Neural crest cell (in vitro differentiated cells): ENCODE measurements at places on chromosomes 13 and 19.

DNA sequence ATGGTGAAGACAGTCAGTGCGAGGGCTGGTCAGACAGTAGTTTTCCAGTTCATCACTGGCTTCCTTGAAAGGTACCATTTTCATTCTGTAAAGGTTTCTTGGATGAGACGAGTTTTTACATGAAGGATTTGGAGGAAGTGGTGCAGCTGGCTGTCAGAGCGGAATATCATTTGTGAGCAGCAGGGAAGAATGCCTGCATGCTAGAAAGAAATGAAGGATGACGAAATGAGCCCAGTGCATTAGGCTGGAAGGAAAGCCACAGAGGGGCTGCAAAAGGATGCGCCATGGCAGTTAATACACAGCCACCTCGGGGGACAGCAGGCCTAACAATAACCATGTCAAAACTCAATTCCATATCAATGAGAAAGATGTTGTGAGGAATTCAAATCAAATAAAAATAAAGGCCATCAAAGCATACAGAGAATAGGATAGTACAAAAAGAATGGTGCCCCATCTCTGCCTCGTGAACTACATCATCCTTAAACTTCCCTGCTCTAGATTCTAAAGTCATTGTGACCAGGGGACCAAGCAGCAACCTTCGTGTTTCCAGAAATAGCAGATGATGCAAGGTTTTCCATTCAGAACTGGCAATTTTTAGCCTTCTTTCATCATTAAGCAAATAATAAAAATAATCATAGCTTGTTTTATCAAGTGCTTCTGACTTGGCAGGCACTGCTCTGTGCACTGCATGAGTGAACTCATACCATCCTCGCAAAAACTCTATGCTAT, 504.2 kb downstream of the RFC3 start:
- DNase-seq = no peak

DNA sequence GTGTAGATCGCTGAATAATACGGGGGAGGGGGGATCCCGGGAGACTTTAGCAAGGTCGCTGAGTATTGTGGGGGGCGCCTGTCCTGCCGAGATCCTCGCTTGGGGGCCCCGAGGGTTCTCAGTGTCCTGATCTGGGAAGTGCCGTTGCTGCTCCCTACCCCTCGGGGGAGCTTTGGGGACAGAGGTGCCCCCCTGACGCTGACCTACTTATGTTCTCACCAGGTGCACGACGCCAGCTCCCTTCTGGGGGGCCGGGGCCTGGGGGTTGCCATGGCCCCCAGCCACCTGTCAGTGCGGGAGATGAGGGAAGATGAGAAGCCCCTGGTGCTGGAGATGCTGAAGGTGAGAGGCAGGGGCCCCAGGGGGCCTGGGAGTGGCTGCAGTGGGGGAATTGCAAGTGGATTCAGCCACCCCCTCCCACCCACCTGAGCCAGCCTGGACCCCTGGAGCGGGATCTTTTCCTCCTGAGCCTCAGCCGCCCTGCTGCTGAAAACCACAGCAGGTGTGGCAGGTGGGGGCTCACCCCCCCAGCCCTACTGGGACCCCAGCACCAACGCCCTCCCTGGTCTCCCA, 537 bp downstream of the NAT14 start:
- no peak for DNase-seq

- no peak for DNase-seq
Observed at GRCh38 chr13:113552786-113553434, 31.6 kb upstream of the TFDP1 start.

DNA sequence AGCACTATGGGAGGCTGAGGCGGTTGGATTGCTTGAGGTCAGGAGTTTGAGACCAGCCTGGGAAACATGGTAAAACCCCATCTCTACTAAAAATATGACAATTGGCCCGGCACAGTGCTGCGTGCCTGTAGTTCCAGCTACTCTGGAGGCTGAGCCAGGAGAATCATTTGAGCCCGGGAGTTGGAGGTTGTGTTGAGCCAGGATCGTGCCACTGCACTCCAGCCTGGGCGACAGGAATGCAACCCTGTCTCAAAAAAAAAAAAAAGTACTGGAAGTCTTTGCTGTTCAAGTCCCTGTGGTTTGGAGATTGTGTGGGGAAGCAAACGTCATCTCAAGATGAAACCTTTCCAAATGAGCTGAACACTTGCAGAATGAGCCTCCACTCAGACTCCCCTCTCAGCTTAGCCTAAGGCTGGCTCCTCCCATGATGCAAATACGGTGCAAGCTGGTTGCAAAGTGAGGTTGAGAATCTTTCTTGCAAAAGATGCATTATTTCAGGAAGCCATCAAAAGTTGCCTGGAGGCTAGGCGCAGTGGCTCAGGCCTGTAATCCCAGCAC, 46.2 kb downstream of the MYO9B start:
- DNase-seq = no peak

DNA sequence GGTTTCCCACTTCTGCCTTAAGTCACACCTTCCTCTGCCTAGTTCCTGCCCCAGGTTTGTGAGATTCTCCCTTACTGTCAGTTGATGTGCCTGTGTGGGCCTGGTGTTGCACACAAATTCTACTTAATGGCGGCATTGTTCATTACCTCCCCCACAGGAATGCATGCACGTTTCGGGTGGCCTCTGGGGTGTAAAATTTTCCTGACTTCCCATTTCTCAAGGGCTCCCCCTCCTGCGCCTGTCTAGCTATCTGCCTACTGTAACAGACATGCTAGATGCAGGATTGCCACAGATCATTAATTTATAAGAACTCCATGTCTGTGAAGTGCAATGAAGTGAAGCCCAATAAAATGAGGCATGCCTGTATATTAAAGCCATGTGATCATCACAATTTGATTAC, 1466.3 kb downstream of the PCDH9 start:
- DNase-seq = no peak

DNA sequence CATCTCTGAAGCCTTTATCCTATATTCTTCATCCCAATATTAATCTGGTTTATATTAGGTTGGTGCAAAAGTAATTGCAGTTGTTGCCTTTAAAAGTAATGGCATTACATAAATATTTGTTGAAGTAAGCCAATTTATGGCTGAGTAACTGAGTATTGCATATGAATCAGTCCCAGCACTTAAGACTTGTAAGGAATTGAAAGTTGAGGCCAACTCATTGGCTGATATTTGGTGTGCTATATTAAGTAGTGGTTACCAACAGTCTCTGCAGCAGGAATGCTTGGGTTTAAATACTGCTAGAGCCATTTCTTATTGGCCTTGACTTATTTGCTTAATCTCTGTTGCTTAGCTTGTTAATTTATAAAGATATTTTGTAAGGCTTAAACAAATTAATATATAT, 460.7 kb downstream of the GPC6 start:
- no peak for DNase-seq
